Suprapubic skin (tissue), 4 donors: ENCODE measurements at places on chromosomes 2 and 18. TPM values are rescaled to one million over a fixed set of nuclear protein-coding genes. Genes with fewer than 3 reads are reported as not detected.

The HJURP gene
- total RNA-seq = 1.7 TPM

The CFAP221 gene
- total RNA-seq = 0.48 TPM

The IL1RL1 gene
- 6.6 TPM for total RNA-seq

The TMEM17 gene
- 1.1 TPM for total RNA-seq

The ANXA4 gene
- total RNA-seq = 91.6 TPM

The DYNC2LI1 gene
- 48.9 TPM for total RNA-seq

The GAD1 gene
- not detected for total RNA-seq

The ARL4C gene
- total RNA-seq = 36.8 TPM

DNA sequence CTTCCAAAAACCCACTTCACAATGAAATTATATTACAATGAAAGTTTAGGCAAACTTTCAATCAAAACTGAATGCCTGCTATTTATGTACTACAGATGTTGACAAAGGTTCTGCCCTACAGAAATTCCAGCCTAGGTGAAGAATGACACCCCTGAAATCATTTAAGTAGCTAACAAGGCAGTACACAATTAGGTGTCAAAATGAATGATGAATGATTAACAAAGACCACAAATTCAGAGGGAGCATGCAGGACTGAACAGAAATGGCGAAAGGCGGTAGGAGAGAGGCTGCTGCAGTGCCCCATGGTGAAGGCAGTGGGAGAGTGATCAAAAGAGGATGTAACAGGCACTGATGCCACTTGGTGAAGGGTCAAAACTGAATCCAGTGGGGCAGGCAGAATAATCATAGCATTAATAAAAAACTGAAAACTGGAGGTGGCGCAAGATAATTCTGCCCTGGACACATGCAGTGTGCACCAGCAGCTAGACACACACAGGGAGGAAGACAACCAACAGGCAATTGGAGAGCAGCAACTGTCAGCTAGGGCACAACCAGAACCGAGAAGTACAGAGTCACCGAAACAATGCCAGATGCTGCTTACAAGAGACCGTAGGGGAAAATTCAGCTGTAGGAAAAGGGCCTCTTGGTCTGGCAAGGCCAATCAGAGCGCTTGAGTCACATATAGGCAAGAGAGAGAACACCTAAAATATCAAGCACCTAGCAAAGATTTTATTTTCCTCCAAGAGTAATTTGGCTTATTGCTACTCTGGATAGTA lies 4.5 kb downstream of the TMEM131 start:
- no peaks in the 10 kb centered on the region for H3K27me3 ChIP-seq
- no peak overlapping the region for H3K27ac ChIP-seq
- peaks cover 49% of the 10 kb centered on the region for H3K4me1 ChIP-seq
- no peaks in the 10 kb centered on the region for H3K36me3 ChIP-seq
- DNase-seq = no peak

DNA sequence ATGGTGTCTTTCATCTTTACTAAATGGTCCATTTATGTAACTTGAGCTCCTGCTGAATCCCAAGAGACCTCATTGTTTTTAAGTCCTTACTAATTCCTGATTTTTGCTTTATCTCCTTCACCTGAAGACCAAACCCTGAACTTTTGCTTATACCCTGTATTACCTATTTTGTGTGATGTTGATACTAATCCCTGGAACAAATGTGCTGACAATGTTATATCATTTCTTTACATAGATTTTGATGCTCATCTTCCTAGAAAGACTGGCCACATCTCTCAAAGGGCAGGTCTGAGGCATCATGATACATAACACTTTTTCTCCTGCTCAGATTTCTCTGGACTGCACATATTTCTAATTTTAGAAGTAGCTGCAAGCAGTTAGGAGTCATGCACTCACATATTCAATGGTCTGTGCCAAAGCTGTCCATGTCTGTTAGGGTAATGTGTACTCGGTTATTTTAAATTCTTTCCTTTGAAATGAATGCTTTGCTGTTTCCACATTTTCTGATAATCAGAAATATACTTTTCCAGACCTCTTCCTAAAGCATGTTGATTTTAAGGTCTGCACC lies 427.9 kb upstream of the HNRNPA3 start:
- DNase-seq = no peak
- H3K27me3 ChIP-seq = no peaks in the 10 kb centered on the region
- no peak overlapping the region for H3K4me3 ChIP-seq
- H3K27ac ChIP-seq = no peak overlapping the region

- H3K4me1 ChIP-seq = peaks cover 70% of the 10 kb centered on the region
- H3K36me3 ChIP-seq = no peaks in the 10 kb centered on the region
- no peaks in the 10 kb centered on the region for H3K27me3 ChIP-seq
- no peak for DNase-seq
Observed at GRCh38 chr2:20537423-20538307, 90.8 kb downstream of the RHOB start.

DNA sequence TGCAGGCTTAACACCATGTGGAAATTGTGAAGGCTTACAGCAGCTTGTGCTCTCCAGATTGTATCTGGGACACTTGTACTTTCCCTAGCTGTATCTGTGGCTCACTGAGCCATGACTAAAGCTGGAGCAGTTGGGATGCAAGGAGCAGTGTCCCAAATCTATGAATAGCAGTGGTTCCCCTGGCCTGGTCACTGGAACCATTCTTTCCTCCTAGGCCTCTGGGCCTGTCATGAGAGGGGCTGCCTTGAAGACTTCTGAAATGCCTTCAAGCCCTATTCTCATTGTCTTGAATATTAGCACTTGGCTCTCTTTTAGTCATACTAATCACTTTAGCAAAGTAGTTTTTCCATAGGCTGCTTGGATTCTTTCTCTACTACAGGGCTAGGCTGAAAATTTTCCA lies 186.8 kb upstream of the LRATD1 start:
- H3K4me3 ChIP-seq = no peak overlapping the region
- no peaks in the 10 kb centered on the region for H3K4me1 ChIP-seq
- no peak overlapping the region for H3K27ac ChIP-seq
- H3K27me3 ChIP-seq = no peaks in the 10 kb centered on the region
- no peaks in the 10 kb centered on the region for H3K36me3 ChIP-seq
- DNase-seq = no peak

GRCh38 chr2:63590626-63591408 lies 2.1 kb downstream of the MDH1 start:
- H3K36me3 ChIP-seq = peaks cover 14% of the 10 kb centered on the region
- no peak overlapping the region for H3K4me3 ChIP-seq

GRCh38 chr18:21205695-21206094 lies 36.3 kb upstream of the GREB1L start:
- H3K36me3 ChIP-seq = no peaks in the 10 kb centered on the region
- H3K27me3 ChIP-seq = no peaks in the 10 kb centered on the region
- peak overlapping the region; percentile 51 for H3K27ac ChIP-seq
- no peak for DNase-seq

- H3K4me3 ChIP-seq = no peak overlapping the region
- peaks cover 25% of the 10 kb centered on the region for H3K36me3 ChIP-seq
- H3K27ac ChIP-seq = no peak overlapping the region
- no peaks in the 10 kb centered on the region for H3K27me3 ChIP-seq
- DNase-seq = no peak
- peaks cover 4% of the 10 kb centered on the region for H3K4me1 ChIP-seq
Observed at GRCh38 chr18:179499-179898, 21.1 kb downstream of the USP14 start.

GRCh38 chr18:56286775-56287325 lies 351.5 kb downstream of the TXNL1 start:
- peaks cover 3% of the 10 kb centered on the region for H3K4me1 ChIP-seq
- no peaks in the 10 kb centered on the region for H3K27me3 ChIP-seq
- no peaks in the 10 kb centered on the region for H3K36me3 ChIP-seq
- H3K27ac ChIP-seq = no peak overlapping the region
- DNase-seq = no peak
- H3K4me3 ChIP-seq = no peak overlapping the region

- H3K4me1 ChIP-seq = no peaks in the 10 kb centered on the region
- no peak for DNase-seq
- no peak overlapping the region for H3K27ac ChIP-seq
- H3K36me3 ChIP-seq = no peaks in the 10 kb centered on the region
Observed at GRCh38 chr2:131584940-131585339, 57.3 kb downstream of the CCDC74A start.

GRCh38 chr2:46334389-46335271 lies 37.4 kb downstream of the EPAS1 start:
- H3K4me1 ChIP-seq = peaks cover 86% of the 10 kb centered on the region
- no peaks in the 10 kb centered on the region for H3K27me3 ChIP-seq
- peak overlapping the region; percentile 70 for H3K27ac ChIP-seq
- no peaks in the 10 kb centered on the region for H3K36me3 ChIP-seq
- peak; percentile 40 for DNase-seq
- peak overlapping the region; percentile 26 for H3K4me3 ChIP-seq

GRCh38 chr2:88810017-88810416 lies 118.5 kb downstream of the RPIA start:
- H3K36me3 ChIP-seq = no peaks in the 10 kb centered on the region
- H3K4me1 ChIP-seq = no peaks in the 10 kb centered on the region
- no peaks in the 10 kb centered on the region for H3K27me3 ChIP-seq
- no peak overlapping the region for H3K27ac ChIP-seq
- H3K4me3 ChIP-seq = no peak overlapping the region

- no peak for DNase-seq
- H3K4me3 ChIP-seq = no peak overlapping the region
- peaks cover 58% of the 10 kb centered on the region for H3K36me3 ChIP-seq
- no peak overlapping the region for H3K27ac ChIP-seq
- H3K27me3 ChIP-seq = no peaks in the 10 kb centered on the region
Observed at GRCh38 chr2:86213056-86213455, 13.8 kb downstream of the MRPL35 start.

DNA sequence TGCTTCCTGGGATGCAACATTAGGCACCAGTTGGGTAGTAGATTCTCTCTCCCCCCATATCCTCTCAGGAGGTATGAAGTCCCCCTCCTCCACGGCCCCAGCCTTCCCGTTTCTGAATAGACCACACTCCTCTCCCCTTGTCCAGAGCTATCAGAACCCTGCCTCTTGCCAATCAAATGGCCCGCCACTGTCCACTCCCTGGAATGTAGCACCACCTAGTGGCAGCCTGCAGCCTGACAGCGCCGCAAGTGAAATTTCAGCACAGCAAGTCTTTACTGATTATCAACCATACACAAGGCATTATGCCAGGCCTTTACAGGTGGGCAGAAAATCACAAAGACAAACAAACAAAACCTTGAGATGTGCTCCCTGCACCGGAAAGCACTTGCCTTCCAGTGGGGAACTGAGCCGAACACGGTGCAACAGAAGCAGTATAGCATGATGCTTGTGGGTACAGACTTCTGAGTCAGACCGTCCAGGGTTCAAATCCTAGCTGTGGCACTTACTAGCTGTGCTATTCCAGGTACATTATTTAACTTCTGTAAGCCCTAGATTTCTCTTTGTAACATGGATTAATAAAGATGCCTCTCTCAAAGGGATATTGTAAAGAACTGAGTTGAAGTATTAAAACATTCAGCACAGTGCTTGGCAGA lies 174.0 kb downstream of the SMAD2 start:
- no peak for DNase-seq
- no peak overlapping the region for H3K4me3 ChIP-seq

- DNase-seq = no peak
- H3K27me3 ChIP-seq = no peaks in the 10 kb centered on the region
- no peak overlapping the region for H3K27ac ChIP-seq
- no peaks in the 10 kb centered on the region for H3K36me3 ChIP-seq
- H3K4me3 ChIP-seq = no peak overlapping the region
- H3K4me1 ChIP-seq = peaks cover 6% of the 10 kb centered on the region
Observed at GRCh38 chr2:101200676-101201075, 49.5 kb upstream of the TBC1D8 start.

DNA sequence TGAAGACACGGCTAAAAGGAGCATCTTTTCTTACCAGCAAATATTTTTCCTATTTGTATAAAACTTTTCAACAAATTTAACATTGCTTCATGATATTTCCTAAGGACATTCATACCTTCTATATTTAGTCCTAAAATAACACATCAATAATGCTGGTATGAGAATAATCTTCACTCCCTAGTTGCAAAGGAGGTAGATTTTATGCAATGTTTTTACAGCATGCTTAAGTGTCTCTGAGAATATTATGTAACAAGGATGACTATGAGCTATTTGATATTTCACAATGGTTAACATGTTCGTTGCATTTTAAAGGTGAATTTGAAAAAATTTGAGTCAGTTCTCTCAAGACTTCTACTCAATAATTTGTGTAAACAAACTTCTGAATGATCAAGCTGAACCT lies 506.7 kb downstream of the NUP35 start:
- H3K4me3 ChIP-seq = no peak overlapping the region
- DNase-seq = no peak
- H3K27ac ChIP-seq = no peak overlapping the region
- no peaks in the 10 kb centered on the region for H3K27me3 ChIP-seq
- no peaks in the 10 kb centered on the region for H3K36me3 ChIP-seq
- no peaks in the 10 kb centered on the region for H3K4me1 ChIP-seq

- no peaks in the 10 kb centered on the region for H3K27me3 ChIP-seq
- no peak overlapping the region for H3K27ac ChIP-seq
- H3K4me3 ChIP-seq = no peak overlapping the region
- peak; percentile 4 for DNase-seq
Observed at GRCh38 chr2:86305195-86305914, 32.1 kb downstream of the REEP1 start.
